ENCODE measurements at places on chromosomes 1 and 21.

GRCh38 chr1:9239622-9240401, 5.2 kb downstream of the H6PD start:
- DNase-seq = no peak

DNA sequence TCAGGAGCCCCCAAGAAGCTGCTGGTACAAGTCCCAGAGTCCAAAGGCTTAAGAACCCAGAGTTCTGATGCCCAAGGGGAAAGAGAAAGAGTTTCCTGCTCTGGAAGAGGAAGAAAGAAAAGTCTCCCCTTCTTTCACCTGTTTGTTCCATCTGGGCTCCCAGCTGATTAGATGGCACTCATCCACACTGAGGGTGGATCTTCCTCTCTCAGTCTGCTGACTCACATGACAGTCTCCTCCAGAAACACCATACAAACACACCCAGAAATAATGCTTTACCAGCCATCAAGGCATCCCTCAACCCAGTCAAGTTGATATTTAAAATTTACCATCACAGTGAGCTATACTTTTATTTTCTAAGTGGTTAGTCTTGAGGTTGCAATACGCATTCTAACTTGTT, 257.9 kb downstream of the PAPPA2 start:
- no peak for DNase-seq

DNA sequence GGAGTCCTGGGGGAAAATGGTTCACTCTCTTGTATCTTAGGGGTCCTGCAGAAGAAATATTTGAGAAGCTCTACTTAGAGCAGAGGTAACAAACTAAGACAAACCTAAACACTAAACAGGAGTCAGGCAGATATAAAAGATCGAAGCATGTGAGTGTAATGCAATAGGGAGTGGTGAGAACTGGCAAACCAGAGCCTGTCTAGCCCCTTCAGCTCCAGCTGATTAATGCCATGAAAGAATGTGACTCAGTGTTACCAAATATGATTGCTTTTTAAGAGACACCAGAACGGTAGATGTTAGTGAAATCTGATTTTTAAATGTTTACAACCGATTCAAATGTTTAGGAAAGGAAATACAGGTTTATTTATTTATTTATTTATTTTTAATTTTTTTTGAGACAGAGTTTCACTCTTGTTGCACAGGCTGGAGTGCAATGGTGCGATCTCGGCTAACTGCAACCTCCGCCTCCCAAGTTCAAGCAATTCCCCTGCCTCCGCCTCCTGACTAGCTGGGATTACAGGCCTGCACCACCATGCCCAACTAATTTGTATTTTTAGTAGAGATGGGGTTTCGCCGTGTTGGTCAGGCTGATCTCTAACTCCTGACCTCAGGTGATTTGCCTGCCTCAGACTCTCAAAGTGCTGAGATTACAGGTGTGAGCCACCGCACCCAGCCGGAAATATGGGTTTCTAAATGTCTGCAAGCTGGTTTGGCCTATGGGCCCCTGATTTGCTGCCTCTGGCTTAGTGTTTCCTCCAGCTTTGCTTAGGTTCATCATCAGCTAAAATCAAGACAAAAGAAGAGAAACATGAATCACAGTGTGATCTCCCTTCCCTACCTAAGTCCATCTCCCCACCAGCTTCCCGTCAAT, 12.2 kb downstream of the TXNIP start:
- no peak for DNase-seq

DNA sequence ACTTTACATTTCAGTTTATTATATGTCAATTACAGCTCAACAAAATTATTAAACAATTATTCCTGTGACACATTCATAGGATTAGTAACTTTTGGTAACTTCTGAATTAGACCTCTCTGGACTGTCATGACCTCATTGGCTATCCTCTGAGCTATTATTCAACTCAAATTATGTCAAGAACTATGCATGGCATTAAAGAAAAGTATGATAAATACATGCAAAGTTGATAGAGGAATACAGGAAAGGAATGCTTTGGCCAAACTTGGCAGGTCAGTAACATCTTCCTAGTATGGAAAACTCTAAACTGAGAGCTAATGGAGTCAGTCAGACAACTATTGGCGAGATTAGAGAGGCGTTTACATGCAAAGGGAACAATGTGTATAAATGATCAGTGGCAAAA, 158.4 kb downstream of the DUSP10 start:
- DNase-seq = no peak

GRCh38 chr1:72097851-72098570, 184.3 kb downstream of the NEGR1 start:
- DNase-seq = no peak

Measured in D721Med (cell line).